ENCODE measurements at places on chromosomes 11 and 22.

- DNase-seq: no peak
Observed at GRCh38 chr11:33690290-33691065, 10.1 kb downstream of the C11orf91 start.

- no peak for DNase-seq
Observed at GRCh38 chr11:133710241-133710640, 135.1 kb downstream of the SPATA19 start.

- DNase-seq: no peak
Observed at GRCh38 chr22:33035272-33035863, 22.8 kb downstream of the SYN3 start.

GRCh38 chr22:43990044-43990443, 34.1 kb upstream of the PARVB start:
- no peak for DNase-seq

GRCh38 chr11:120652705-120653335, 141.3 kb downstream of the GRIK4 start:
- no peak for DNase-seq

DNA sequence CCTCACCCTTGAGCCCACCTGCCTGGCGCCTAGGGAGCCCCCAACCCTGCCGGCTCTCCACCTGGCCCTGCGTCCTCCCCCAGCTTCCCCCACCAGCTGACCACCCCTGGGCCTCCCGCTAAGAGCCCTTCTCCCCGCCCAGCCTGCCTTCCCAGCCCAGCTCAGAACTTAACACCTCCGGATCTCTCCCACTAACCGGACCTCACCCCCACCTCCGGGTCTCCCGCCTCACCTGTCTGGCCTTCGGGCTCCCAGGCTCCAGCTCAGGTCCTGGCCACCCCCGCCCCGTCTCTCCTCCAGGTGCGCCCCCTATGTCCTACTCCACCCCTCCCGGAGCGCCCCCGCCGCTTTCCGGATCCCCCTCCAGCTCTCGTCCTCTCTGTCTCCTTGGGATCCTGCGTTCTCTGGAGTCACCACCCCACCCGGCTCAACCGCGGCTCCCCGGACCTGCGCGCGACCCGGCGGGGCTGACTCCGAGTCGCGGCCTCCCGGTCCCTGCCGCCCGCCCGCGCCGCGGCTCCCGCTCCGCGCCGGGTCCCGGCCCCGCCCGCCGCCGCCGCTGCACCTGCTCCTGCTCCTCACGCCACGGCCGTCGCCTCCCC, at the start of gene KCNJ11:
Gene KCNJ11, minus strand, starts transcription at position 51 of the 602 bp plus-strand sequence. CDS start 568 bp downstream, outside the sequence.
- no peak for DNase-seq

All from CD4-positive, alpha-beta T cell treated with Interleukin-2 at 100 ng/mL for 4 hours (primary cell).